ENCODE measurements at places on chromosomes 2 and 18.

GRCh38 chr2:128543036-128543435 lies 224.4 kb upstream of the HS6ST1 start:
- DNase-seq, result no peak

DNA sequence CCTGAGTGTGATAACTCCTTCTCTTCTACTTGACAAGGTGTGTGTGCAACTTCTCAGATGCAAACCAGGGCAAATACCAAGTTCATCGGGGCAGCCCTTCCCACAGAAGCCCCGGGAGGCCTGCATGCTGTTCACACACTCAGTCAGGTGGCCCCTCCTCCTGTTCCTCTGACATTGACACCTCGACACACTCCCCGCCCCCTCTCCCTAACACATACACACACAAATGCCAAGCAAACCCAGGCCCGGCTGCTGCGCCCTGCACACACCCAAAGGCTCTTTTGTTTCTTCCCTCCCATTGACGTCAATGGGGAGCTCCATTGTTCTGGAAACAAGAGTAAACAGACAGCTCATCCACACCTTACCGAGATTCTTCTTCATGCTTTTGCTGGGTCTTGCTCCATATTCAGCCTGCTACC lies 1.7 kb upstream of the PER2 start:
- no peak for DNase-seq

DNA sequence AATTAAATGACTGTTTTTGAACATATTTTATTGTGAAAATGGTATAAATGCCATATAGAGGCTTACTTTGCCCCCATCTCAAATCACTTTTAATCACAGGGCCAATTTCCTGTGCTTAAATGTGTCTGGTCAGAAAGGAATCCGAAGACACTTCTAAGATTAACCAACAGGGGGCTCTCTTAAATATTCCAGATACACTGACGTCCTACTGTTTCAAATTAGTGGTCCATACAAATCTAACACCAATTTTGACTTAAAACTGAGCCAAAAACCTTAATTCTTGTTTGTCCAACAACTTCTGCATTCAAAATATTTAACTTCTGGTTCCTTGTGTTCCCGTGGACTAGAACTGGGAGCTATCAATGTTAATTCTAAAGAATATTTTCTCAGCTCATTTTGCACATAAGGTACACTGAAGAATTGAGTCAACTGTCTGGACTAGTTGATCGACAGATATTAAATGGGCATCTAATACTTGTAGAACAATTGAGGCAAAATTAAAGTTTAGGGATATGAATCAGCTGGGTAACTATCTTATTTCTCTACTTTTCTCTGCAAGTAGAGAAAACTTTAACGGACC lies 557.5 kb downstream of the ARHGAP15 start:
- no peak for DNase-seq

DNA sequence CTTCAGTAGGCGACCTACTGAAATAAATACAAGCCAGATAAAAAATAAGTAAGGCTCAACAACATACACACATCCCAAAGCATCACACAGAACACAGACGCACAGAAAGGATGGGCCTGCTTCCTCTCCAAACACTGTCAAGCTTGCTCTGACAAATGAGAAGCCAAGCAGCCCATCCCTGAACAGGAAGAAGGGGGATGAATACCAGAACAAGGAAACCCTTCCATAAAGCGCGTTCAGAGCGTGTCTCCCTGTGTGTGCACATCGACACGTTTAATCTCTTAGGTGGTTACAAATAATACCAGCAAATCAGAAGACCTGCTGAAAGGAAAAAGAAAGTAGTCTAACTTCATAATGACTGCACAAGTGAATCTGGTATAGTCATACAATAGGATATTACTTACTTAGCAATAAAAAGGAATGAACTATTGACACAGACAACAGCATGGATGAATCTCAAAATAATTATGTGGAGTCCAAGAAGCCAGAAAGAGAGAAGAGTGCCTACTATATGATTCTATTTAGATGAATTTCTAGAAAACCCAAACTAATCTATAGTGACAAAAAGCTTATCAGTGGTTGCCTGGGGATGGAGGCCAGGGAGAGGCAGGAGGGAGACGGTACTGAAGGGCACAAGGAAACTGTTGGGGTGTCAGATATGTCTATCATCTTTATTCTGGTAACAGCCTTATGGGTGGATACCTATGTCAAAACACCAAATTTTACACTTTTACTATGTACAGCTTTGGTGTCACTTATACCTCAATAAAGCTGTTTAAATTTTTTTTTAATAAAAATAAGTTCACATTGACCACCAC lies 26.8 kb downstream of the MBOAT2 start:
- no peak for DNase-seq

DNA sequence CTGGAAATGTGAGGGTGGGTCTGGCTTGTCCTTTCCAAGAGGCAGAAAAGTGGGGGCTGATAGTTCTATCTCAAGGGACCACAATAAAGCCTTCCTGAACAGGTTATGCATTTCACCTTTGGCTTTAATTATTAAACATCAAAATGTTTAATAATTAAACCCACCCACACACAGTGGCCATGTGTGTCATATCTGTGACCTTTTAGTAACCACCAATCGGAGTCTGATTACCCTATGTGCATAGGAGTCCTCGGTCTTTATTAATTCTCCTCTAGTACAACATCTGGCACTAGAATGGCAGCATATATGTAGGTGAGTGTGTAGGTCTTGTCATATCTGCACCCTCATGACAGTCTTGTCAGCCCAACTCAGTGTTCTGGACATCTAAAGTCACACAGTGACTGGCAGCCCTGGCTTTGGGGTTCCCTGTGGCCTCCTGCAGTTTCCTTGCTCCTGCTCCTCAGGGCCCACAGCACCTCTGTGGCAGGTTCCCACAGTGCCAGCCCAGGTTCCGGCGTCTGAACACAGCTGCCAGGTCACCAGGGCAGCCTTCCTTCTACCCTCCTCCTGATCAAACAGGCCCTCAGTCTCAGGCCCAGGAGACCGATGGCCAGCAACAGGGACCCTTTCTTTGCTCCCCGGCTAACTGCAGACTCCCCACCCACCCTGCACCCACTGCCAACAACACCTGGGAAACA lies 100.9 kb downstream of the MTCL1 start:
- DNase-seq, result no peak

DNA sequence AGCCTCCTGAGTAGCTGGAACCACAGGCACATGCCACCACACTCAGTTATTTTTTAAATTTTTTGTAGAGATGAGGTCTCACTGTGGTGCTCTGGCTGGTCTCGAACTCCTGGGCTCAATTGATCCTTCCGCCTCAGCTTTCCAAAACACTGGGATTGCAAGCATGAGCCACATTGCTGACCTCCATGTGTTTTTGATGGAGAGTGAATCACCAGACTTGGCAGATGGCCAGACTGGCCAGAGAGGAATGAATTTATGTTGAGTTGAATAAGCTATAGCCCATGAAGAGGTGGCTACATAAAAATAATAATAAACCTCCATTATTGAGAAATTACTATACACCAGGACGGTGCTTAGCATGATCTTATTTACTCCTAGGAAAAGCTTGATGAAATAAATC lies 91.5 kb downstream of the MREG start:
- DNase-seq, result no peak
